ENCODE measurements at places on chromosomes 6 and 20.

DNA sequence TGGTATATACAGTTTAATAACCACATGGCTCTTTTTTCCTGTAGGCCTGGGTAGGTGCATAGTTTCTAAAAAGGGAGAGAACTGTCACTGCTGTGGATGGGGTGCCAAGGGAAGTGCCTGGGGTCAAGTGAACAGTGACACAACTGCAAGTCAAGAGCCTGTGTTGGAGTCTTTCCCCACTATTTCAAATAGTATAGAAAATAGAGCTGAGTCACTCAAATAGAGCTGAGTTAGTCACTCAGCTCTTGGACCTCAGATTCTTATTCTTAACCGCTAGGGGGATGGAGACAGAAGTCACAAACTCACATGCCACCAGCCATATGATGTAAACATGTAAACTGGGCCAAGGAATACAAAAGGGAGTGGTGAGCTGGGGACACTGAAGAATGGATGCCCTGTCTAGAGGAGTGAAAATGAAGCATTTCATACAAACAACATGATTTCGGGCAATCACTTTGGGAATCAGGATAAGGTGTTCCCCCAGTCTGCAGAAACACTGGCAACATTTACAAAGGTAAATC is 2.1 kb downstream of the NQO2 start:
- peak; percentile 69 for DNase-seq

GRCh38 chr6:75382634-75382900 is 98.0 kb upstream of the TMEM30A start:
- no peak for DNase-seq

DNA sequence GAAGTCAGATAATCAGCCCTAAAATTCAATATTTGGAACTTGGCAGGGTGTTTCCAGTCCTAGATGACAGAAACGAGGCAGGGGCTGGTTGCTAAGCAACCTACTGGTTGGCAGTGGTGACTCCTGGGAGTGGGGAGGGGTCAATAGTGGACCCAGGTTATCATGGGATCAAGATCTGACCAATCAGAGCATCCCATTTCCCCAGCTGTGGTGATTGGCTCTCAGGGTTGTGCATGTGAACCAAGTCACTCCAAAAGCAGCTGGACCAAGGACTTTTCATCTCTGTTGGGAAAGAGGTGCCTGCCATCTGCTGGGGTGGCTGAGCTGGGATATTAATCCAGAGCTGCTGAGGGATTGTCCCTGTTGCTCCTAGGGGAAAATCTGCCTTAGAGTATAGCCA is 253.4 kb downstream of the PREX1 start:
- no peak for DNase-seq

DNA sequence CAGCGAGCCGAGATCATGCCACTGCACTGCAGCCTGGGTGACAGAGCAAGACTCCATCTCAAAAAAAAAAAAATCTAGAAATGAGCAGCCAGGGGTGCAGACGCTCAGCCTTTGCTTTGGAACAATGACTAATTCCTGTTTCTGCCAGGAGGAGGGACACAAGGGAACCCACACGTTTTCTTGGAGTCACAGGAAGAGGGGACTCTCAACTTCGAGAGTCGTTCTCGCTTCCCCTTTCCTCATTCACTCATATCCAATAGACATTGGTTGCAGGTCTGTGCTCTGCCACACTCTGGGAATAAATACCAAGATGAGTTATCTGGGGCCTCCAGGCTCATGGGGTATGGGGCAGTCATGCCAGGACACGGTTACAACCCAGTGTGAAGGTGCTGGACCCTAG is 91.5 kb upstream of the RREB1 start:
- no peak for DNase-seq

DNA sequence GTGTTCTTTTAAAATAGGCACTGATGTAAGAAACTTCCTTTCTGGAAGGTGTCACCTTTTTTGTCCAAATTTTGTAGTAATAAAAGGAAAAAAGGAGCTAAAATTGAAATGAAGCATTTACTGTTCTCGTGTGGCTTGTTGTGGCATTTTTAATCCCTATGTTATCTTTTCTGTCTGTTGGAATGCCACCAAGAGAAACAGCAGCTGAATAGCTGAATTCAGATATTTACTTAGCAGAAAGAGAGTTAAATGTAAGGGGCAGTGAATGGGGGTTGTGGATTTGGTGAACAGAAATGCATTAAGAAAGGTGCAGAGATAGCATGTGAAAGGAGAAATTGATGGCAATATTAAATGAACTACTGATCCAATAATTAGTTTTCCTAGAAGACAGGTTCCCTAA is 573.6 kb upstream of the EPHA7 start:
- no peak for DNase-seq

- no peak for DNase-seq
Measured at GRCh38 chr6:169723200-169723909, 945 bp downstream of the PHF10 start.

DNA sequence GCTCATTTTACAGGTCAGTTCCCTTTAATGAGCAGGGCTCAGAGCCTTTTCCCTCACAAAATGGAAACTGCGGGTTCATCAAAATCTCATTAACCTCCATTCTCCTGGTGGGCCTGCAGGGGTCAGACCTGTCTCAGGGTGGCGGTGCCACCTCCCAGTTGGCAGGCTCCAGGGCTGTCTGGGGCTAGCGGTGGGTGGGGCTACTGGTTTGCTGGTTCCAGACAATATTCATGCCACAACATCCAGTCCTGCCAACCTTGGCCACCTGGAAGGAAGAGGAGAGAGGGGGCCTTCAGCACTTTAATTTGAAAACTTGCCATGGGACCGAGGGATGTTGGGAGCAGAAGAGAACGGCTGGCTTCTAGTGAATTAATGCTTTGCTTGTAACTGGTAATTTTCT is 41.9 kb upstream of the CTNNBL1 start:
- peak; percentile 1 for DNase-seq

DNA sequence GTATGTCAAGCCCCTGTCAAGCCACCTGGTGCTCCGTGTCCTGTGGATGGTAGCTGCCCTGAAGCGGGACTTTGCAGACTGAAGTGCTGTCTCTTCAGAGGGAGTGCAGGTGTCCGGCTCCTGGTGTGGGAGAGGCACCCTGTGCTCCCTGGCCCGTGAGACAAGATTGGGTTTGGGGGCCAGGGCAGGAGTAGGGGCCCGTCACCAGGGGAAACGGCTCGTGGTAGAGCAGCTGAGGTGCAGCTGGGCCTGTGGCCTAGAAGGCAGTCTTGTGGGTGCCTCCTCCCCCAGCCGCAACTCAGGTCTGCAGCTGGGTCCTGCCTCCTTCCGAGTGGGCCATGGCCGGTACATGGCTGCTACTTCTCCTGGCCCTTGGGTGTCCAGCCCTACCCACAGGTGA is at the start of gene PTCRA:
Gene PTCRA (plus strand): TSS at position 322 of the 400 bp plus-strand sequence. CDS start 17 bp downstream, at position 339.
- no peak for DNase-seq

GRCh38 chr6:40353197-40353966 is 233.8 kb downstream of the LRFN2 start:
- DNase-seq = no peak

DNA sequence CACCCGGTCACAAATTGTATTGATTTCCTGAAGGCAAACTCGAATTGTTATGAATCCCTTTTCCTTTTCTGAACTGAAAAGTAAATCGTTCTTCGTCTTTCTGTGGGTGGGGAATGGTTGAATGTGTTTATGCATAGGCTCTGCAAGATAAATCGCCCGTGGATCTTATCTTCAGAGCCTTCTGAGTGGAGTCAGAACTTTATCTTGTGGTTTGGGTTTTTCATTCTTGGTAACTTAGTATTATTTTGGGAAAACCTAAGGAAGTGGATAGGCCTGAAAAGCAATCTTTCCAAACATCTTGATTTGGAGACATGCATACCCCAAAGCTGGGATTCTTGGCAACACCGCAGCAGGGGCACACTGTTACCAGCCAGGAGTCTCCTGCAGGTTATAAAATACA is 122.4 kb downstream of the MAP3K7 start:
- peak; percentile 17 for DNase-seq

GRCh38 chr6:142913036-142913510 is 31.9 kb downstream of the HIVEP2 start:
- no peak for DNase-seq

- no peak for DNase-seq
Measured at GRCh38 chr6:166908811-166909210, 47.5 kb downstream of the RNASET2 start.

DNA sequence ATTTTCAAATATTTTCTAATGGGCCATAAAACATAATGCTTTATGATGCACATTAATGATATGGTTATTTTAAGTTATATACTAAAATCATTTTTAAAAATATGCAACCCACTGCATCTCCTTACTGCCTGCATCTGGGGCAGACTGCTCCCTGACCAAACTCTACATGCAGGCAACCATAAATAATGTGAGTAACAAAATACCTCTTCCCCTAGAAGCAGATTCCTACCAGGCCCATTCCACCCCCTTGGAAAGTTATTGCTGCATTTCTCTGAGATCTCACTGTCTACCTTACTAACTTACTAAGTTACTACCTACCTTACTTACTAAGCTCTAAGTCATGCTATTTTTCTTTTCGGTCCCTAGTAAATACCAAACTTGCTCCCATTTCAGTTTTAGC is 71.8 kb downstream of the ATG5 start:
- DNase-seq = no peak

GRCh38 chr6:42306439-42307140 is 88.9 kb upstream of the MRPS10 start:
- no peak for DNase-seq

DNA sequence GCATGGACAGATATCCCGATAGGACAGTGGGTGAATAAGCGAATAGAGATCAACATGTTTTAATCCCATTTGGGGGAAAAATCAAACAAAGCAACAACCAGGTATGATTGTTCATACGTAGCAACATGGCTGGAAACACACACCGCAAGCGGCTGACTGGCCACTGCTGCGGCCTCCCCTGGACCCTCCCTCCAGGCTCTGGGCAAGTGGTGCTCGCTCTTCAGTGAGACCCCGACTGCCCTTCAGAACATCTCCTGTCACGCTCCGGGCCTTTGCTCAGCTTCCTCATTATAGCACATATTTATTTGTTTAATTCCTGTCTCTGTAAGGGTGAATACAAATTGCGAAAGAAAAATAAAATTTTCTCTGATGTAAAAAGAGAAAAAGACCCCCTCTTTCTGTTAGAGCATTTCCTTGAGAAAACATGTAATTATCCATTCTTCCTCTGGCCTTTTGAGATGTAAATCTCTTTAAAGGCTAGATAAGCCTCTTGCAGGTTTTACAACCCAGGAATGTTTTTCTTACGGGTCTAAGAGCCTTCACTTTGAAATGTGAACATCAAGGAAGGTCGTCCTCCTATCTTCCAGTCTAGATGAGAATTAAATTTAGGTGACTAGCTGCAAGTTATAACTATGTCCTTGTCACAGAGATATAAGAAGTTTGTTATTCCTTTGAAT is 11.0 kb upstream of the FAM210B start:
- DNase-seq = no peak

DNA sequence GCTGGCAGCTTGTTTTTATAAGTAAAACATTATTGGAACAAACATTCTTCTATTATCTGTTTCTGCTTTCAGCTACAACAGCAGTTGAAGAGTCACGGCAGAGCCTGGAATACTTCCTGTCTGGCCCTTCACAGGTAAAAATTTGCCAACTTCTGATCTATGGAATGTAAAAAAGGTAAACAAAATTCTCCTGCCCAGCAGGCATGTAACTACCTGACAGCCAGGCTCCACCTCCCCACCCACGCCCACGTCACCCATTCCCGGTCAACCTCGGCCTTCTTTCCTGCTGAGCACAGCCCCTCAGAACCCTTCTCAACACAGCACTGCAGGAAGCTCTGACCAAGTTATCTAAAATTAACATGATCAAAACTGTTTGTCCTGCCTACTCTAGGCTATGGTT is 166.0 kb downstream of the DLL1 start:
- DNase-seq = no peak

- DNase-seq = no peak
Measured at GRCh38 chr6:37990762-37991525, 171.4 kb downstream of the ZFAND3 start.

Data from CMK (cell line).